Osteoblast (primary cell): ENCODE measurements at places on chromosomes 7 and 10. TPM values are rescaled to one million over a fixed set of nuclear protein-coding genes. Genes with fewer than 3 reads are reported as not detected.
A peak's percentile ranks its signal among the peaks of the same experiment; 100 is the strongest.

Gene ITIH5
- total RNA-seq: 0.88 and 2.2 TPM in 2 replicates

Gene PLAC9
- total RNA-seq: 17.1 and 19.2 TPM in 2 replicates

Gene CALY
- total RNA-seq: not detected in 2 replicates

Gene GFRA1
- total RNA-seq: 76.0 and 76.6 TPM in 2 replicates

Gene LIPM
- not detected in 2 replicates for total RNA-seq

Gene PNLIPRP2
- not detected in 2 replicates for total RNA-seq

Gene CYP2E1
- total RNA-seq: 1.5 and 1.8 TPM in 2 replicates

Gene IDI2
- not detected in 2 replicates for total RNA-seq

Gene MYO3A
- not detected in 2 replicates for total RNA-seq

- peak; percentile 1 for DNase-seq
Measured at GRCh38 chr10:118102121-118102520, 55.4 kb upstream of the RAB11FIP2 start.

- DNase-seq: no peak
Measured at GRCh38 chr10:122096705-122097104, 107.7 kb downstream of the TACC2 start.

- DNase-seq: peak; percentile 73
Measured at GRCh38 chr7:143988976-143989745, 11.0 kb upstream of the OR6B1 start.

- DNase-seq: no peak
Measured at GRCh38 chr10:30536578-30536977, 93.0 kb downstream of the LYZL2 start.

DNA sequence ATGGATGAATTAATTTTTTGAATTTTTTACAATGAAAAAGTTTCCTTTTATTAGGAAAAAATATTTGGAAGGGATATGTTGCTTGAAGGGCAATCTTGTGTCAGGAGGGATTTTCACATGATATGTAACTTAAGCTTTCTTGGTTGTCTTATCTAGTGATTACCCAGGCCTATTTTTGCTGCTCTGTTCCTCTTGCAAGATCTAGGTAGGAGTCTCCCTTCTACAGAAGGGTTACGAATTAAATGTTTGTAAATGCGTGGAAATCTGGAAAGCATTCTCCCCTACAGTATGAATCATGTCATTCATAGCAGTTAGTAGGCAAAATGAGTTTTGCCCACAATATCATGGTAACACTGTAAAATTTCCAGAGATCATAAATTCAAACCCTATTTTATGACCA, 57.7 kb upstream of the CDK14 start:
- no peak for DNase-seq

DNA sequence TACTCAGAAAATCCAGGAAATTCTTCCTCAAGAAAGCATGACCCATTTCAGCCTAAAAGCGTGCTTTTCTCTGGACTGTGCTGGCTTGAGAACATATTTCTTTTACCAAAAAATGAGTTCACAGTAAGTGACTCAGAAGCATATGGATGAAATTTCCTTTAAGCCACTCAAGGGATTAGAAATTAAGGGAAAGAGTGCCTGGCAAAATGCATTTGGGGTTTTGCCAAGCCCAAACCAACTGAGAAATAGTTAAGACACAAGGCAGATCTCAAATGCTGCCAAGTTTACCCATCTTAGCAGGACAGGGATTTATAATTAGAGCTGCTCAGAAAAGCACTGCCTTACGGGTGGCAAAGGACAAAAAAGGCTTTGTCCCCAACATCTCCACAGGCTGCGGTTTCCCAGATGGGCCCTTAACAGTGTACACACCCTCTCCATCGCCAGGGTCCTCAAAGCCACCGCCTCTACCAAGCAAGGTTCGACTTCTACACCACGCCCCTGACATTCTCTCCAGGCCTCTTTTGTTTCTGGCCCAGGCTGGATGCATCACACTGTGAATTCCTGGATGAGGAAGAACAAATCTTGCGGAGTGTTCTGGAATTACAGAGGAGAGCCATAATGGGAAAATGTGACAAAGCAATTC, 30.1 kb upstream of the CDHR3 start:
- DNase-seq: peak; percentile 85

GRCh38 chr7:132576721-132577085, 433 bp upstream of the PLXNA4 start:
- peak; percentile 86 for DNase-seq

- peak; percentile 97 for DNase-seq
Measured at GRCh38 chr7:154913638-154914307, 89.2 kb downstream of the PAXIP1 start.

DNA sequence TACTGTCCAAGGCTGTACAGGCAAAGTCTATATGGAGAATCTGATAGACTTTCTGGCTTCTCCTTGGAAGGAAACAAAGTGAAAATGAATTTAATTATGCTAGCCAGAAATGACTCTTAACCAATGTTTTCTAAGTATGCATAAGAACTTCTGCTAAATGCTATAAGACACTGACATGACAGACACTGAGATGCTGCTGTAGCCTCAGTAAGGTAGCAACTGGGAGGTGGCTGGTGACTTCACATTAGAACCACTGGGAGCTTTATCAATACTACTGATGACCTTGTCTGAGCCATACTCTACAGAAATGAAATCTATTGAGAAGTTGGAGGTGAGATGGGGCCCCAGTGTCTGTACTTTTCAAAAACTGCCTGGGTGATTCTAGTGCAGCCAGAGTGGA, 188.6 kb downstream of the ZNF365 start:
- DNase-seq: no peak

DNA sequence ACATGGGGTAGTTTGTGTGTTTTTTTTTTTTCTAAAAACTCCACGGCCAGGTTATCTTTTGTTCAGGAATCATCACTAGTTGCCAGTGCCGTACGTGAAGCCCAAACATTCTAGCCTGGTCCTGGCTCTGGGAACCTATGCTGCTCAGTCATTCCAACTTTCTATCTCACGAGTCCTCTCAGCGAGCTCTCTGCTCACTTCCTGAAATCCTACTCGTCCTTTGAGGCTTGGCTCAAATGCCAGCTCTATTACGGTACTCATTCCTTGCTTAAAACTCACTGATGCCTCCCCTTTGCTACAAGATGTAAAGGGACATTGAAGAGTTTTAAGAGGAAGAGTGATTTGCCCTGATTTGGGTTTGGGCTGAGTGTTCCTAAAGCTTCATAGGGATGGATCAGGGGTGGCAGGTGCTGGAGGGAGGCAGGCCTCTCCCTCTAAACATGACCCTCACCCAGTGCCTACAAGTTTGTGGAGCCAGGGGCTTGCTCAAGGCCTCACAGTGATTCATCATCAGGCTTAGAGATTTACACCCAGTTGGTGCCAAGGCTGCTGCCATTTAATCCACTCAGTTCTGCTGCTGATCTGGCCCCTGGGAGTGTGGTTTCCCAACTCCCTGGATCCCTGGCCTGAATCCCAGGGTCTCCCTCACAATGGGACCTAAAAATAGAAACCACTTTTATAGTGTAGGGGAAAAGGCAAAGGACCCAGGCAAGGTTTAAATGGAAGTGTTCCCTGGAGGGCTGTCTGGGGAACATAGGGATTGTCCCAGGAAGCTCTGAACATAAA, 46.1 kb upstream of the R3HCC1L start:
- peak; percentile 78 for DNase-seq

DNA sequence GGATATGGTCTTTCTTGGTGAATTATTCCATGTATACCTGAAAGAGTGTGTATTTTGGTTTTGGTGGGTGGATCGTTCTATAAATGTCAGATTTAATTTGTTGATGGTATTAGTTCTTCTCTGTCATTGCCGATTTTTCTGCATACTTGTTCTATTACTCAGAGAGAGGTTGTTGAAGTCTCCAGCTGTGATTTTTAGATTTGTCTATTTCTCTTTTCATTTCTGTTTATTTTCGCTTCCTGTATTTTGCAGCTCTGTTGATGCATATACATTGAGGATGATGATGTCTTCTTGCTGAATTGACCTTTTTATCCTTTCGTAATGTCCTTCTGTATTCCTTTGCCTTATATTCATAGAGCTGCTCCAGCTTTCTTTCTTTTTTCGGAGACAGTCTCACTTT, 12.1 kb upstream of the BHLHA15 start:
- DNase-seq: no peak

GRCh38 chr7:100546129-100546925, 7.3 kb downstream of the AGFG2 start:
- peak; percentile 60 for DNase-seq

DNA sequence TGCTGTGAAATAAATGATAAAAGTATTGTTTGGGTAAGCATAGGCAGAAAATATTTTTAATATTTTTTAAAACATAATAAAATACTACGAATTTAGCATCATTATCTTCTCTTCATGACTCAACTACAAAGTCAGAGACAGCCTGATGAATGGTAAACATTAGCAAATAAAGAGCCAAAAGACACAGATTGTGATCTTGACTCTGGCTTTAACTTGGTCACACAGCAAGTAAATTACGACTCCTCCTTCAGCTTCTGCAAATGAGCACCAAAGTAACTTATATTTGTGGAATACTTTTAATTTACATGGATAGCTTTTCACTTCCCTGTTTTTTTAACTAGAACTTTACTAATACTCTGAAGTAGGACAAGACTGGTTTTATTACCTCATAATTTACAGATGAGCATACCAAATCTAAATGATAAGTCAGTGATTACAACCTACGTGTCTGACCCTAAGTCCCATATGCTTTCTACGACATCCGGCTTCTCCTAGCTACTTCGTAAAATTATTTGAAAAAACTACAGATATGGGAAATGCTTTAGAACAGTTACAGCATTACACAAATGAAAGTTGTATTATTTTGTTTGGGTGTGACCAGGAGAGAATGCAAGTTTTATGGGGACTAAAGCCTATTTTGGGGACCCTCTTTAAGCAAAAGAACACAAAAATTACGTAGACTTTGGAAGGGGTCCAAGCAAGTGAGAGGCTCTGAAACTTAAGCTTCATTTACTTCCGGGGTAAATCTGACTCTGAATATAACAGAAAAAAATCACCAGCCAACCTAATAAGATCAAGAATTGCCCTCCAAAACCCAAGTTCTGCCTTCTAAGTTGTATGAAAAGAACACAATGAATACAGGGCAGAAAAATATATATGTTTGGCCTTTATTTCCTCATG, 133.8 kb downstream of the CPEB3 start:
- DNase-seq: no peak

DNA sequence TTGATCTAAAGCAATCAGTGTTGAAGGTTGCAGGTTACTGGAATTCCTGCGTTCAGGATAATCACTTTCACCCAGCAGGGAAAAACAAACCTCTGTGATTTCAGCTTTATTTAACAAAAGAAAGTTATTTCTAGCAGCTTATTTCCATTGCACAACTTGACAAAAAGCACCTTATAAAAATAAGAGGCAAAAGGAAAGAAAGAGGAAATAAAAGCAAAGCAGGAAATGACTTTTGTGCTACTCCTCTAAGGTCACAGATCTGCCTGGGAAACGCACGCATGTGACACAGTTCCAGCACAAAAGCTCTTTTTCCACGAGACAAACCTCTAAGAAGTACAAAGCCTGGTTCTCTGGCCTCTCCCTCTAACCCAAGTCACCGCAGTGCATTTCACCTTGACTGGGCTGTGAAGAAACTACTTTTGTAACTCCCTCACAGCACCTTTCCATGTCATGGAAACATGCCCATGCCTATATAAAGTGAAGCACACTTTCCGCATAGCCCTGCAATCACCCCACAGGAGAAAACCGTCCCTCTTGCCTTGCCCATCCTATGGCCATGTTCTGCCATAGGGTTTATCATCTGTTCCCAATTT, 870 bp downstream of the ANK3 start:
- no peak for DNase-seq

- no peak for DNase-seq
Measured at GRCh38 chr7:16695621-16696237, 49.7 kb downstream of the BZW2 start.

DNA sequence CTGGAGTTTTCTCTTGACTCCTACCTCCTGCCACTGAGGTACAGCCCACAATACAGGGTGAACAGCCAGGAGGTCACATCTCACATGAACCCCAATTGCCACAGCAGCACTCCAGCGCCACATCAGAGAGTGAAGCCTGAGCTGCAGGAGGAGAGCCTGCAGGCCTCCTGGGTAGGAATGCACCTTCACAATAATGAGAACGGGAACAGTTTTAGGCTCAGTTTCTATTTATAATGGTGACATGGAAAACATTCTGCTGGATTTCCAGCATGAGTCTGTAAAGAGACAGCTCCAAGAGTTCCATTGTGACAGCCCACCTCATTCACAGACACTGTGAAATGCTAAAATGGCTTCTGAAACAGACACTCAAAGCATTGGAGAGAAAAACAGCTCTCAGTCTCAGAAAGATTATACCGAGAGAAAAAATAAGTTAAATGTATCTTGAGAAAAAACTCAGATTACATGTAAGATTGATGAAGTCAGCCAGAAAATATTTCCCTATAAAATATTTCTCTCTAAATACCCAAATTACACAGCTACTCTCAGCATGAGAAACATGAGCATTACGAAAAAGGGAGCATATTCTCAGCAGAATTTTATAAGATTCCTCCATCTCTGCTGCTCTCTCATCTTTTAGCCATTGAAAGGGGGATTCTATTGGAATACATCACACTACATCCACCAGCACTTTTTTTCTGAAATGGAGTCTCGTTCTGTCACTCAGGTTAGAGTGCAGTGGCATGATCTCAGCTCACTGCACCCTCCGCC, 11.3 kb downstream of the ZNF680 start:
- peak; percentile 67 for DNase-seq

DNA sequence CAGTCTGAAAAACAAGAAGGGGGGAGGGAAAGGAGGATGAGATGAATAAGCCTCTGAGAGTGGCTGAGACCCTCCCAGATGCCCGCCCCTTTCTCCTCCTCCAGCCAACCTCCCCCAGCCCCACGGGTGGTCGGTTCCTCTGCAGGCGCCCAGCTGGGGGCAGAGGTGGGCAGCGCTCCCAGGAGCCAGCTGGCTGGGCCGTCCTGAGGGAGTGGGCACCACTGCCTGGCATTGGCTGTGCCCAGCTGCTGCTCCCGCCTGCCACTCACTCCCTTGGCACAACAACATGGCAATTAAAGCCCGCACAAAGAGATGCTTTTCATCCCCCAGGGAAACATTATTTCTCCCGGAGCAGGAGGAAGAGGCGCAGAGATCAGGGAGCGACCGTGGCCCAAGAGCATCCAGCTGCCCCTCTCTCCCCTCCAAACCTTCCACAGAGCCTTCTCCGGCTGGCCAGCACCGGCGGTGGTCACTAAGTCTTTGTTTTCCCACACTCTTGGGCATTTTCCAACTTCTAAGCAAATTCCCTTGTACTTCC, 107.2 kb downstream of the SPDYE5 start:
- DNase-seq: no peak

DNA sequence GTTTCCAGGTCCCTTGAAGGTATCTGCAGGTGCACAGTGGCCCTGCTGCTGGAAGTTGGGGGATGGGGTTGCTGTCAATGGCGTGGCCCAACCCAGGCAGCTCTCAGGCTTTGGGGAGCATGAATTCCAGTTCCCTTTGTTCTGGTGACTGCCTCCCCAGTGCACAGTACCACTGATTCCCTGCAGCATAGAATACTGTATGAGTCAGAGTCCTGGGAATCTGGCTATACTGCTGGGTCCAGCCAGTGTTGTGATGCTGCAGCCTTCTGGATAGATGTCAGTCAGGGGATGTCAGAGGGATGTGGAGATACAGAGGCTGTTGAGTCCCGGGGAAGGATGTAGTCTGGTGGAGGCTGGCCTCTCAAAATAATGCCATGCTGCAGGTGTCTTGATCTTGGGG, 99.3 kb downstream of the LANCL2 start:
- DNase-seq: peak; percentile 54

GRCh38 chr10:36254199-36254598, 612.1 kb upstream of the FZD8 start:
- no peak for DNase-seq

- DNase-seq: no peak
Measured at GRCh38 chr7:82615527-82615926, 171.9 kb upstream of the CACNA2D1 start.

GRCh38 chr10:104077663-104078151, 8.0 kb downstream of the COL17A1 start:
- no peak for DNase-seq
